ENCODE measurements at places on chromosomes 1 and 21.

GRCh38 chr1:24179251-24179840 lies 7.7 kb downstream of the IFNLR1 start:
- no peak for DNase-seq

- no peak for DNase-seq
Observed at GRCh38 chr1:50023292-50024159, at the start of gene AGBL4. TSS of gene AGBL4 (minus strand) at chr1:50023954.

GRCh38 chr1:167563579-167564246 lies 10.2 kb upstream of the CREG1 start:
- DNase-seq = no peak

- no peak for DNase-seq
Observed at GRCh38 chr1:9770298-9770697, 53.5 kb downstream of the CLSTN1 start.

GRCh38 chr1:157288996-157289395 lies 150.8 kb upstream of the ETV3 start:
- DNase-seq = no peak

- DNase-seq = no peak
Observed at GRCh38 chr1:112507336-112507735, 1.4 kb upstream of the WNT2B start.

DNA sequence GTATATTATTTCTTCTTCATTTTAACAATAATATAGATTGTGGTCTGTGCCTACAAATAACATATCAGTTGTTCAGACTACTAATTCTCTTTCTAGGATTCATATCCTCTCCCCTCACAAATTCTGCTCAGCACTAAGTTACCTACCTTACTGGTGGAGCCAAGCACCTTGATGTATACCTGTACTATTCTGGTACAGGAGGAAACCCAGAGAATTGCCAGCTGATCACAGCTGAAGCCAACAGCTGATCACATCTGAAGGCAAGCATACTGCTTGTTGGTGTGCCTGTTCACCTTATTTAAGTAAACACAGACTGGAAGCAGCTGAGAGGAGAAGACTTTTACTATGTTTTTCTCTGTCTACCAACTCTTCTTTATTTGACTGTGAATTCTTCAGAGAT lies 101.8 kb downstream of the PBX1 start:
- DNase-seq = no peak

DNA sequence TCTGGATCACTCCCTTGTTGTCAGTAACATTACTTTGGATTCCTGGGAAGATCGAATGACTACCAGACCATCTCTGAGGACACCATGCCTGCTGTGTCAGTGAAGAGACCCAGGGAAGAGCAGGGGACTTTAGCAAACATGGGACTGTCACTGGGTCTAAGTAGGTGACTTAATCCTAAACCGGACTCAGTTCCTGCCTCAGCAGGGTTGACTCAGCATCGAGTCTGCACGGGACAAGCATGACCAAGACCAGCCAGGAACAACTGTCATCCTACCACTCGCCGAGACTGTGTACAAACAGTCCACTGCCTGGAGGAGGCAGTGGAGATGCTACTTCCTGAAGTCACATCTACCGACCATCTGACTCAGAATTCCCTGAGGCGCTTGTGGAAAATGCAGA lies 53.2 kb upstream of the RAB4A start:
- no peak for DNase-seq

GRCh38 chr1:32997381-32997891 lies 32.8 kb upstream of the RNF19B start:
- no peak for DNase-seq

GRCh38 chr1:59107916-59108315 lies 189.0 kb upstream of the FGGY start:
- no peak for DNase-seq

DNA sequence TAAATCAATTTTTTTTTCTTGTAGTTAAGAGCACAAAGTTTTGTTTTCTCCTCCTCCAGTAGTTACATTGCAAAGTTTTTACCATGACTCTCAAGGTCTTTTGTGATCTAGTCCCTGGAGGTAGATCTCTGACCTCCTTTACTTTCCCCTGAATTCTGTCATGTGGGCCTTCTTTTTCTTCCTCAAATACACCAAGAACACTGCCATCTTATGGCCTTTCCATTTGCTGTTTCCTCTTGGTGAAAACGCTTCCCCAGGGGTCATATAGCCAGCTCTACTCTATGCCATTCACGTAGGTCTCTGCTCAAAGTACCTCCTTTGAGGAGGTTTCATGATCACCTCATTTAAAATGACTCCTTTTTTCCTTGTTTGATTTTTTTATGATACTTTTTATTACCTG lies 2.7 kb downstream of the DDX20 start:
- DNase-seq = no peak

DNA sequence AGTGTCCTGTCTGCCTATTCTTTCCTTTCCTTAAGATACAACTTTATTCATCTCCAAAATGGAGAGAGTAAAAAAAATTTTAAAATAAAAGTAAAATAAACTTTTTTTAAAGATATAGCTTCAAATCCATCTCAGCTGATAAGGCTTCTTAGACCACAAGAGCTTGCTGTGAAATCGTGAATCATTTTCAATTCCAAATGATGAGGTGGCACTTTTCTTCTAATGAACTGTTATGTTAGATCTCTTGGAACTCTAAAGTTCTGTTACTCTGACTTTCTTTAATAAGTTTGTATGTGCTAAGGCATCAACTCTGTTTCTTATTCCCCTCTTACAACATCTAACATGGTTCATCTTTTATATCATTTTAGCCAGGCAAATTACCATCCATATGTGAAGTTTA lies 4.5 kb downstream of the SH3GLB1 start:
- DNase-seq = no peak

GRCh38 chr1:211551638-211552460 lies 27.1 kb downstream of the SLC30A1 start:
- no peak for DNase-seq

- no peak for DNase-seq
Observed at GRCh38 chr1:209672705-209673630, 2.2 kb upstream of the G0S2 start.

GRCh38 chr1:69403756-69404320 lies 163.9 kb upstream of the LRRC7 start:
- no peak for DNase-seq

DNA sequence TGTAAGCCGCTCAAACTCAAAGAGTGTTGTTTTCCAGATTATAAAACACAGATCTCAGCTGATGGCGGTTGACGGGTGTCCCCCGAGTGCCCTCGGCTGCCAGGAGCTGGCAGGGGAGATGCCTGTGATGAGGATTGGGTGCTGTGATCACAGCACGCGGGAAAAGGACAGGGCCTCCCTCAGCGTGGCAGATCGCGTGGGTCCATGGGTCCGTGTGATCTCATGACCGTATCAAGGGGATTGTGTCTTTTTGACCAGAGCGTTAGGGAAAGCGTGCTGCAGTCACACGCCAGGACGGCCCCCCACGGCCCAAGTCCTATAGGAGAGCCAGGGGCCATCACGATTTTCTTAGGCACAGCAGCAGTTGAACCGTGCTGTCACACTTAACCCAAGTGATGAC lies 51.9 kb downstream of the PDE9A start:
- no peak for DNase-seq
